ENCODE measurements at places on chromosomes 12 and 14.
A peak's percentile ranks its signal among the peaks of the same experiment; 100 is the strongest.

- no peak for DNase-seq
Measured at GRCh38 chr14:105503296-105503640, 12.2 kb downstream of the TEDC1 start.

DNA sequence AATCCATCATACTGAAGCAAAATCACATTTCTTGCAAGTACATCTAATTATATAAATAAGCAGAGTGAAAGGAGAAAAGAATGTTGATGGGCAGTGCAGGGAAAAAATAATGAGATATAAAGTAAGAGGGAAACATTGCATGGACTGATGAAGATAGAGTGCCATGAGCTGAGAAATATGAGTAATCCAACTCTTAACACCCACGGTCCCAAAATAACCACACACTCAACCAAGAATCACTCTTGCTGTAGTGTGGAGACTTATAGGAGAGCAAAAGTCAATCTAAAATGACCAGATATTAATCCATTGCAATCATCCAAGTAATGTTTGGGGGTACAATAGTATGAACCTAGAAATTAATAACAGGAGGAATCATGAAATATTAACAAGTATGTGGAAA lies 40.2 kb downstream of the MYF5 start:
- no peak for DNase-seq

DNA sequence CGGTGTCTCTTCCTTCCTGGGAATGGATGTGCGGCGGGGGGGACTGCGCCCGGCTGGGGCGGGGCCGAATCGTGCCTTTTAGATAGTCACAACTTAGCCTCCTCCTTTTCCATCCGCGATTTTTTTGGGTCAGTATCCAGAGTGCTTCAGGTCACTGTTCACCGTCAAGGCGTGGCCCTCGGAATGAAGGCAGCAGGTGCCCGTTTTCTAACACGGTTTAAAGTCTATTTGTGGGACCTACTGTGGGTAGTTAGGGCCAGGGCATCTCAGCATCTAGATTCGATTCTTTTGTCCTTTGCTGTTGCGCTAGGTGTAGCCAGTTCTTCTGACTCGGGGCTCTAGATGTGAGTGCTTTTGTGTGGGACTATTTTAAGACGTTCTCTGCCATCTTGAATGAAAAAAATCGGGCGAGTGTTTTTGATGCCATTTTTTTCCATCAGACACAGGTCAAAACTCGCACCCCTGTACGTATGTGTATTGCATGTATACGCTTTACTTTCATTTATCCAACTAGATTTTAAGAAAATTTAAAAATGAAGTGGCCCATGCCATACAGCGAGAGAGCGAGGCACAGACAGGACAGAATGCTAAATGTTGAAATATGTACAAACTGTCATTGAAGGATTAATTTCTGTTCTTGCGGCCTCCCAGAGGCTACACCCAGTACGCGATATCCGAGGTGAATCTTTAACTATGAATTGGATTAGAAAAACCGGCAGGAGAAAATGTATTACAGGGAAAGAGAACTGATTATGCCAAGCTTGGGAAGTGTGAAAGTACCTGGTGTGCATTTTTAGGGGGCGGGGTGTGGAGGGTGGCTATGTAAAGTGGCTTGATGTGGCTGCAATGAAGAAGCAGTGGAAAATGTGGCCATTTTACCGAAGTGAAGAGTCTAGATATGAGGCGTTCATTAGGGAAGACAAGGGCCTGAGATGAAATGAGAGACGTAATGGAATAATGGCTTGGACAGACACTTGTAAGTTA lies 835 bp downstream of the VEZT start:
- peak; percentile 30 for DNase-seq

DNA sequence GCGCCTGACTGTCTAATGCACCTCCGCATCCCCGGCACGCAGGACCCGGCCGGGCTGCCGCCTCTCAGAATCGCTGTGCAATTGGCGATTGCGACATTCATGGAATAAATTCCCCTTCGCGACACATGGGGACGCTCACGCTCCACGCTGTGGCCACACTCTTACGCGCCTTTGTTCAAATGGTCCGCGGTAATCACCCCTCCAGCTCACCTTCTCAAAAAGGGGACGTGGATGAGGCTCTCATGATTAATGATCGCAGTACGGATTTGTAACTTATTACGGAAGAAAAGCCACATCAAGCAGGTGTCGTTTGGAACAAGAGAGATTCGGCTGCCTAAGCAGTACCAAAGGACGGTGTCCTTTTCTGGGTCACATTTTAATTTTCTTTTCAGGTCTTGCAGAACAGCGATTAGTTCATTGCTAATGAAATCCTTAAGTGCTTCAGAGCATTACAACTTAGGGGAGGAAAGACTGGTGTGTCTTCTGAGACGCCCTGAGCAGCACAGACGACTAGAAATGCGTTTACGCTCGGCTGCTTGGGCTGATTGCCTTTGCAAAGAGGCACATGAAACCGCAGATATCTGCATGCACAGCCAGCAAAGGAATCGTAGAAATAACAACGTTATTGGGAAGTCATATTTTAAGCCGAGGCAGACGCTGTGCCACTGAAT lies 37.3 kb upstream of the ADGRD1 start:
- no peak for DNase-seq

DNA sequence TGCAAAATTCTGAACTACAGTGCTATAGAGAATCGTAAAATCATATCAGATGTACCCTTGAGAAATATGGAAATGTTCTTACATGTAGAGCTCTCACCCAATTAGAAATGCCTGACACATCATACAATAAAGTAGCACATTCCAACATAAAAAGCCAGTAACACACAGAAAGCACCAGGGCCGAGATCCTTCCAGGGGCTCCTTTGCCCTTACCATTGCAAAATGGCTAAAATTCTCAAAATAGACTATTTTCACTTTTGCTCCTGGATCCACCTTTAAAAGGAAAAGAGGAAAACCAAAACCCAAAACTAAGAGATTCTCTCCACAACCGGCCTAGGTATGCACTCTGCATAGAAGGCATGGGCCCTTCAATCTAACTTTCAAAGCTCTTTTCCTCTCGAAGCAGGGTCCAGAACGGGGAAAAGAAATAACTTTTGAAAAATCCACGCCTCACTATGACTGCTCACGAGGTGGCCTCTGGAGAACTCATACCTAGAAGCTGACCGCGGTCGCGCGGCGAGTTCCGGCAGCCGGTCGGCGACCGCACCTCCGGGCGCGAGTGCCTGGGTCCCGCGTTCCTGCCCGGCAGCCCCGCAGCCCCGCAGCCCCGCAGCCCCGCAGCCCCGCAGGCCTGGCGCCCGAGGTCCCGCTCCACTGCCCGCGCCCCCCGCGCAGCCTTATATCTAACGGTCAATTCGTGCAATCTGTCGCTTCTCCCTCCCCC lies 2.7 kb downstream of the OTX2 start:
- DNase-seq: no peak

- DNase-seq: no peak
Measured at GRCh38 chr12:101166866-101167265, 43.2 kb downstream of the SLC5A8 start.

- DNase-seq: no peak
Measured at GRCh38 chr14:33709283-33709682, 241.6 kb downstream of the EGLN3 start.

DNA sequence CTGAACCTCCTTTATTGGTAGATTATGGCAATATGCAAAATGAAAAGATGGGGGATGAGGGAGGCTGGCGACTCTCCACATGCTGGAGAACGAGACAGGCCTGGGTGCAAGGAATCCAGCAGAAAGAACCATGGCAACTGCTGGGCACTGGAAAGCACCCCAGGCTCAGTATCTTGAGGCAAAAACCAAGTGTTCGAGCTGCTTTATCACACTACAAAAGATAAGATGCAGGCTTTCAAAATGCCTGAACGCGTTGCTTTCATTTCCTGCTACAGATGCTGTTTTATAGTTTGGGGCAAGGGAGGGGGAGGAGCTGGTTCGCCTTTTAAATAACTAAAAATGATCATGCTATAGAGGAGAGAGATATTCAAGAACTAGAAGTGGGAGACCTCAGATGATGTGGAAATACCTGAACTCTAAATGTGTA lies 38.9 kb downstream of the NIN start:
- DNase-seq: no peak

DNA sequence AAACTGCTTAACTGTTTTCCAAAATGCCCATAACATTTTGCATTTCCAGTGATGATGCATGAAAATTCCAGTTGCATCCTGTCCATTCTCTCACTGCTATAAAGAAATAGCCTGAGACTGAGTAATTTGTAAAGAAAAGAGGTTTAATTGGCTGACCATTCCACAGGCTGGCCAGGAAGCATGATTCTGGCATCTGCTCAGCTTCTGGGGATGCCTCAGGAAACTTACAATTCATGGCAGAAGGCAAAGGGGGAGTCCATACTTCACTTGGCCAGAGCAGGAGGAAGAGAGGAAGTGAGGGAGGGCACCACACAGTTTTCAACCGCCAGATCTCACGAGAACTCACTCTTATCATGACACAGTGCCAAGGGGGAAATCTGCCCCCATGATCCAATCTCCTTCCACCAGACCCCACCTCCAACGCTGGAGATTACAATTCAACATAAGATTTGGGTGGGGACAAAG lies 18.2 kb upstream of the CLEC2D start:
- no peak for DNase-seq

- no peak for DNase-seq
Measured at GRCh38 chr12:28799348-28799747, 349.7 kb upstream of the FAR2 start.

DNA sequence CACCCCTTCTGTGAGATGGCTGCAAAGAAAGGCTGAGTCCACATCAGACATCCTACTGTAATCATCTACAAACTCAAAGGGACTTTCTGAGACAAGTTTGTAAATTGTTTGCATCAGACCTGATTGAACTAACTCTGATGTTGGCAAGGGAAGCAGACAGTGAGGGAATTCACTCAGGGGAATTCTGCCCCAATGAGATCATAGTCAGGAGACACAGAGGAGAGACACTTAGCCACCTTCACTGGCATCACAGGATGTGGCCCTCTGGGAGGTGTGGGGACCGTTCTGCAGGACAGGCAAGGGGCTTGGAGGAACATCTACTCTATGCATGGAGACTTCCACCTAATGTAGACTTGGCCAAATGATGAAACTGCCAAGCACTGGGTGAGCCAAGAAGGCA lies 70.7 kb upstream of the DDX11 start:
- DNase-seq: no peak

GRCh38 chr12:51886021-51886710 lies 1.7 kb upstream of the ANKRD33 start:
- DNase-seq: peak; percentile 23

GRCh38 chr12:45260104-45260815 lies 44.4 kb downstream of the ANO6 start:
- no peak for DNase-seq

- DNase-seq: no peak
Measured at GRCh38 chr14:56195704-56196103, 77.5 kb downstream of the PELI2 start.

DNA sequence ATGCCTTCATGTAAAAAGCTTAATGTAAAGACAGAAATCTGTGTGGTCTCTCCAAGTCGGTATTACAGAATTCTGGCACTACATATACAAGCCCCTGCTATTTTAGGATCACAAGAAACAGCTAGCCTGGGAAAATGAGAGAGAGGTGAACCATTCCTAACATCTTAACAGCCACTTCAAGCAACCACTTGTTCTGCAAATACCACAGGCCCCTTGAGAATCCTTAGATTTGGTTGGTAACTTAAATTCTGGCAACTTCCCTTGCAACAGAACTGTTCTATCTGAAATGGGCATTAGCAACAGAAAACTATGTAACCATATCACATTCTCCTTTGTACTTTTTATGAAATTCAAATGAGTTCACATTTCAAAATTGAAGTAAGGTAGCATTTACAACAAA lies 68.5 kb downstream of the SPPL3 start:
- no peak for DNase-seq

DNA sequence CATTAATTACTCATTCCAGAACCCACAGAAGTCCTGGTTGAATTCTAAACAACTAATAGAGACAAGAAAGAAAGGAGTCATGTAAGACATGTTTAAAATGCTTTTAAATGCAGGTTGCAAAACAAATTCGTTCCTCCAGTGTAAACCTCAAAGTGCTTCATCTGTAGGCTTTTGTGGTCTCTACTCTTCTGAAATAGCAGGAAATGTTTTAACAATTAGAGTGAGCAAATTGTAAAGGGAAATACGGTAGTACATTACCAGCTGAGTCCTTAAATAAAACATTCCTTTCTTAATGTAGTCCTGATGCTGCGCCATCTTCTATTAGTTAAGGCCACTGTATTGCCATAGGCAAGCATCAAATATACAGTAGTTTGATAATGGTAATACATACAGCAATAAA lies 1934.2 kb upstream of the SEL1L start:
- DNase-seq: no peak

- DNase-seq: no peak
Measured at GRCh38 chr12:85186236-85186635, 93.8 kb upstream of the ALX1 start.

GRCh38 chr12:65330331-65330730 lies 51.8 kb downstream of the MSRB3 start:
- no peak for DNase-seq

DNA sequence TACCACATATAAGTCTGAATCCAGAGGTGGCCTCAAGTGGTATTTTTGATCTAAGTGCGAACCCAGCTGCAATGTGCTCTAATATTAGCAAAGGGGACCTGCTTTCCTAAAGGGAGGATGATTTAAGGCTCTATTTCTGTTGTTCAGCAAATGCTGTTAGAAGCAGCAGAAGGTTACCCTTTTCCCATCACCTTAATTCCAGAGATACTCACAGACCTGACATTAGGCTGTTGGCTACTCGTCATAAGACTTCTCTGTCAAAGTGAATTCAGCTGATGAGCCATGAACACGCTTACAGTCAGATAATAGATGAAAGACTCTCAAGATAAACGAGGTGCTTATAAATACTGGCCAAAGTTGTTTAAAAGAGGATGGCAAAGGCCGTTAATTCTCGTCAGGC lies 308.7 kb upstream of the DDHD1 start:
- DNase-seq: no peak

GRCh38 chr14:22715186-22715812 lies 51.2 kb upstream of the OXA1L start:
- DNase-seq: no peak

DNA sequence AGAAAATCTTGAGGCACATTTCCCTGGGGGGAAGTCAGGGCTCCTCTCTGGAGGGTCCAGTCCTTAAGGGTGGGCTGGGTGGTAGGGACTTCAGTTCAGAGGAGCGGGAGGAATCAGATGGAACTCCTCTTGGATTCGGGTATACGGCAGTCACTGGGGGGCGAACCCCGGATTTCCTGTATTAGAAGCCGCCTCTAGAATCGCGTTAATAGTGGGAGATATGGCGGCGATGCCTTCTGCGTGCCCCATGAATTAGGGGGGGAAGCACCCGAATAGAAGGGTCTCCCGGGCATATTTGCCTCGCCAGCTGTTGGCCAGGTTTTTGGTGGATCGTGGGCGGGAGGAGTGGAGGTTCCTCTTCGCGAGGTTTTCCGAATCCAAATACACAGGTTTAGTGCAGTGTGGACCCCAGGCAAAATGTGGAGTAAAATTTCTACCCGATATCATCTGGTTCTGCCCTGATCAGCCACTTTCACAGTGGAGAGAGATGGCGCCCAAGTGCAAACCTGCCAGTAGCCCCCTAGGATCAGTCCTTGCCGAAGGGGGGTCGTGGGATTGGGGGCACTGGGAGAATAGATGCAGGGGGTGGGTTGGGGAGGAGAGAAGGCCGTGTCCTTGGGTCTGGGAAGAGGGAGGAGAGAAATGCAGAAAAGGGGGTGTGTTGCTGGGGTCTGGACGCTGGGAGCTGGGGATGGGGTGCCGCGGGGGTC lies 628 bp downstream of the MEG3 start:
- DNase-seq: no peak

GRCh38 chr12:42921741-42922504 lies 332.4 kb upstream of the PRICKLE1 start:
- no peak for DNase-seq

GRCh38 chr14:75442642-75443041 lies 14.8 kb downstream of the JDP2 start:
- no peak for DNase-seq

Measured in activated CD4-positive, alpha-beta T cell treated with anti-CD3 and anti-CD28 coated beads for 4 hours (primary cell).